ENCODE measurements at places on chromosomes 12 and 14.

GRCh38 chr12:1723721-1724120 is 32.9 kb downstream of the ADIPOR2 start:
- DNase-seq, result no peak

DNA sequence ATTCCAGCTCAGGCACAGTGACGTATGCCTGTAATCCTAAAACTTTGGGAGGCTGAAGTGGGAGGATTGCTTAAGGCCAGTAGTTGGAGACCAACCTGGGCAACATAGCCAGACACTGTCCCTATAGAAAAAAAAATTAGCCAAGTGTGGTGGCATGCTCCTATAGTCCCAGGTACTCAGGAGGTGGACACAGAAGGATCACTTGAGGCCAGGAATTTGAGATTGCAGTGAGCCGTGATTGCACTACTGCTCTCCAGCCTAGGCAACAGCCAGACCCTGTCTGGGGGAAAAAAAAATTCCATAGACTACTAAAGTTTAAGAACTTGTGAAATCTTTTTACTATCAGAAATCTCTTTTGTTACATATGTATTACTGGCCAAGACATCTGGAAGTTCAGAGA is 6.6 kb downstream of the FAM177A1 start:
- DNase-seq, result no peak

DNA sequence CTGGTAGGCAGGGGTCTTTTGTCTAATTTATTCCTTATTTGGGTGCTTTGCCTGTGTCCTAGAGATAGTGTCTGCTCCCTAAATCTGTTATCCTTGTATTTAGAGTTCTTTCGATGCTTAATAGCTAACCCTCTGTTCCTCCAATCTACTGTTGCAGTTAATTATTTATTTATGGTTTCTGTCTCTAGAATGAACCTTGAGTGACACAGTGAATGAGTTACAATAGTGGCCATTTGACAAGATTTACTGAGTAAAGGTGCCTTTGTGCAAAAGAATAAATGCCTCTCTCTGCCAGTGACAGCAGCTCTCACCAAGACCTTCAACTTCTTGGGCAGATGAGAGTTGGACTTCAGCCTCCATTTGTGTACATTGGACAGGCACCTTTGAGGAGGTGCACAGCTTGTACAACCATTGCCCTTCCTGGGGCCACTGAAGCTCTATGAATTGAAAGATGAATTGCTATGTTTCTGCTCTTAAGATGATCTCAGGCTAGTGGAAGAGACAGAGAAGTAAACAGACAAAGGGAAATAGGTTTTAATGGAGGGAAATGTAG is 165.9 kb downstream of the DERA start:
- DNase-seq, result no peak

- DNase-seq, result no peak
These were observed 33.4 kb upstream of the PLEKHG6 start for GRCh38 chr12:6276956-6277620.

GRCh38 chr12:52506858-52507715 is 13.1 kb downstream of the KRT5 start:
- no peak for DNase-seq

DNA sequence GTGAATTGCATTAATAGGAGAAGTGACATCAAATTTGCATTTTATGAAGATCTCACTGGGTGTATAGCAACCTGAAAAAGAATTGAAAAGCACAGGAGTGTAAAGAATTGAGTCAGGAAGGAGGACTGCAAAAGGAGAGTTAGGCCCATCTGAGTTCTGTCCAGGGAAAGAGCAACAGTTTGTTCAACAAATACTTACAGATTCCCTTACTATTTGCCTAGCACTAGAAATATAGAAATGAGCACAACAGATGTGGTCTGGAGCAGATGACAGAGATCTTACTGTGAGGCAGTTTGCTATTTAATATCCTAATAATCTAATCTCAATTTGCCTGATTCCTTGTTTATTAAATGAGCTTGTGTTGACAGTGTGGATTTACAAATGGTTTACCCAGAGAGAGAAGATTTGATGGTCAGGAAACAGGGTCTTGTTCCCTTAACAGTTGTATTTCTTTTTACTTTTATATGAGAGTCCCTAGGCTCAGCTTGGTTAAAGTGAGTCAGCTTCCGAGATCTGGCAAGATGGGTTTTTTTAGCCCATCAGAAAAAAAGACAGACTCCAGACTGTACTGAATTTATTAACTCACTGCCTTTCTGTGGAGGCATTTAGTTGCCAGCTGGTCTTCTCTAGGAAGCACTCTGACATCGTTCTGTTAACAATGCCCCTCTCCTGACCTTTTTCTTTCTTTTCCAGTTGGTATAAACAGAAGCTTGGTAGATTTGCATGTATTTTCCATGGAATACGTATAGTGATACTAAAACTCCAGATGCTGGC is 229.7 kb downstream of the TTC6 start:
- DNase-seq, result no peak

DNA sequence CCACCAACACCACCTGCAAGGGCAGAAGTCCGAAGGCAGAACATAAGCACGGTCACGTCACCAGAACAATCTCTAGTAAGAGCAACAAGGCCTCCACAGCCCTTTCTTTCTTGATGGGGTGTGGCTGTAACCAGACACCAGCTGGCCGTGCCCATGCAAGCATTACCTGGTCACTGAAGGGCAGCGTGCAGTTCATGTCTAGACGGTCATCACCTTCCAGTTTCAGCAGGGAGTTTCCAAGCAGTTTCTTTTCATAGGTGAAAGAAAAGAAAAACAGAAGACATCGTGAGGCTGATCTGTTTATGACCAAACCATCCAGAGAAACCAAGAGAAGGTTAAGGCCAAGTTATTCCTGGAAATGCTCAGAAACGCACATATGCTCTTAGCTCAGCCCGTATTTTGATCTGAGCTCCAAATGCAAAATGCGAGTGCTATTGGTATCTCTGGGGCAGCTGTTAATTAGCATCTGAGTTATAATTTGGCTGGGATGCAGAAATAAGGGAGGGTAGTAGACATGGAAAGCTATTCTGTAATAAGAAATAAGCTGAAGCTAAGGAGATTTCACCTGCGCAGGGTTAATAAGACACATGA is 42.5 kb downstream of the PRKAB1 start:
- no peak for DNase-seq

DNA sequence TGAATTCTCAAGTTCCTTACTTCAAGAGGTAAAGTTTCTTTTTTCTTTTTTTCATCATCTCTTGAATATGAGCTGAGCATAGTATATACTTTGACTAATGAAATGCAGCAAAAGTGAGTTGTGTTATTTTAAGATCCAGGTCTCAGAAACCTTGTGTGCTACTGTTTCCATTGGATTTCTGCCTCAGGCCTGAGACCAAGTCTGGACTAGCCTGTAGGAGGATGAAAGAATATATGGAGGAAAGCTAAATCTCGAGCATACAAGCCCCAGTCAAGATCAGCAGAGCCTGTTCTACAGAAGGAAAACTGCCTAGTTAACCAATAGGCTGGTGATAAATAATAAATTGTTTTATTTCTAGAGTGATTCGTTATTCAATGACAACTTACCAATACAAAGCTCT is 652.5 kb downstream of the C12orf50 start:
- DNase-seq, result no peak

DNA sequence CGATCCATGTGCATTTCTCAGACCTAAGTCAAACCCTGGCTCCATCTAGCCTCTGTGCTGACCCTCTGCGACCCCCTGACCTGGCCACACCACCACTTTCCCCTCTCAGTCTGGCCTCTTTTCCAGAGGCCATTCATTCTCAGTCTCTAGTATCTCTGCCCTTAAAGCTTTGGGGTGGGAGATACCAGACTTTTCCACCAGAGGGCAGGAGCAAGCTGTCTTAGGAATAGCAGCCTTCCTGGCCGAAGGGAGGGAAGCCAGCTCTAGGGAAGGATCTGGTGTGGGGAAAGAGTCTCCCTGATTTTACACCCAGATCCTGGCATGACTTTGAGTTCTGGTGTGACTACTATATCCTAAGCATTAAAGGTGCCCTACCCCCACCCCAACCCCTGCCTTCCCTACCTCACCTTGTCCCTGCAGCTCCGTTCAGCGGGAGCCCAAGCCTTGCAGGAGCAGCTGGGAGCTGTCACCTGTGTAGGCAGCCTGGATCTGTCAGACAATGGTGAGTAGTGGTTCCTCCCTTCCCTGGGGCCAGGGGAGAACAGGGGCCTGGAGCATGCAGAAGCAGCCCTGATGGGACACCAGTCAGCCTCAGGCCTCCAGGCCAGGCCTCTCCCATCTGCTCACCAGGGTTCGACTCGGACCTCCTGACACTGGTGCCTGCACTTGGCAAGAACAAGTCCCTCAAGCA is 6.6 kb downstream of the CARMIL3 start:
- peak; percentile 60 for DNase-seq

GRCh38 chr14:68369281-68370056 is 423.4 kb downstream of the ZFP36L1 start:
- no peak for DNase-seq

DNA sequence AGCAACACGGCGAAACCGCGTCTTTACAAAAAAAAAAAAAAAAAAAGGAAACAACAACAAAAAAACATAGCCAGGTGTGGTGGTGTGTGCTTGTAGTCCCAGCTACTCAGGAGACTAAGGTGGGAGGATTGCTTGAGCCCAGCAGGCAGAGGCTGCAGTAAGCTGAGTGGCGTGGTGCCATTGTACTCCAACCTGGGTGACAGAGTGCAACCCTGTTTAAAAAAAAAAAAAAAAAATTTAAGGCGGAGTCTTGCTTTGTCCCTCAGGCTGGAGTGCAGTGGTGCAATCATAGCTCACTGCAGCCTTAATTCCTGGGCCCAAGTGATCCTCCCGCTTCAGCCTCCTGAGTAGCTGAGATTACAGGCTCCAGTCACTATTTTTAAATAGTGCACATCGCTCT is 18.2 kb upstream of the FIGNL2 start:
- DNase-seq, result no peak

GRCh38 chr12:30706476-30706875 is 10.8 kb upstream of the IPO8 start:
- no peak for DNase-seq
